Activated CD4-positive, alpha-beta T cell treated with anti-CD3 and anti-CD28 coated beads, Interleukin-10, Interleukin-2, amounts not matched to agents 100 ng/mL and 50 ng/mL, durations not matched to agents 16 hours and 8 hours (primary cell): ENCODE measurements at places on chromosomes 7 and 10.

DNA sequence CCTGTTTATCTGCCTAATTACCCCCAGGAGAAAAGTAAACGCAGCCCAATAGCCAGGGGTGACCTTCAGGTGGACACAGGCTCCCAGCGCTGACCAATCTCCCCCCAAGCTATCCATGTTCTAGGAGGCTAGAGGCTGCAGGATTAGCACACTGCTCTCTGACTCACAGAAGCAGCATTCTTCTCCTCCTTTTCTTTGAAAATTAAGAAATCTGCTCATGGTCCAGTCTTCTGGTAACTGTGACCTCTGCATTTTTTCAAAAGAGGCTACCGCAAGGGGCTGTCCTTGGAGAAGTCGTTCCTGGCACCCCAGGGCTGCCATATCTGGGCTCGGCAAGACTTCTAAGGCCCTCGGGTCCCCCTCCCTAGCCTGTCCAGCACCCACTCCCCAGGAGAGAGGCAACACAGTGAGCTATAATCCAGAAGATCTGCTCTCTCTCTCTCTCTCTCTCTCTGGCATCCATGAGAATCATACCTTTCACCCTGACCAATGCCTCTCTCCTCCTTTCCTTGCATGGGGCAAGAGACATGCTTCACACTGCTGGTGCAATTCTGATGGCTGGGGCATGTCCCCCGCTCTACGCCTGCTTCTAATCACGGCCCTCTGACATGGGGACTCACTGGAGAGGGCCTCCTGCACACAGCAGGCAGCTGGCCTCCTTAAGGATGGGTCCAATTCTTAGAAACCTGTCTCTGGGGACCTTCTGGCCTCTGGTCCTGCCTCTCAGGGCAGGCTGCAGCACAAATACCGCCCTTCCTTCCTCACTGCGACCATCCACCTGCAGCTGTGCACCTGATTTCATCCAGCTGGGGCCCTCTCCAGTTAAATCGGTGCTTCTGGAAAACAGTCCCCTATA lies 27.3 kb downstream of the ANXA11 start:
- DNase-seq: no peak

- DNase-seq: no peak
These were observed 3.1 kb downstream of the CADPS2 start for GRCh38 chr7:122883049-122883680.

DNA sequence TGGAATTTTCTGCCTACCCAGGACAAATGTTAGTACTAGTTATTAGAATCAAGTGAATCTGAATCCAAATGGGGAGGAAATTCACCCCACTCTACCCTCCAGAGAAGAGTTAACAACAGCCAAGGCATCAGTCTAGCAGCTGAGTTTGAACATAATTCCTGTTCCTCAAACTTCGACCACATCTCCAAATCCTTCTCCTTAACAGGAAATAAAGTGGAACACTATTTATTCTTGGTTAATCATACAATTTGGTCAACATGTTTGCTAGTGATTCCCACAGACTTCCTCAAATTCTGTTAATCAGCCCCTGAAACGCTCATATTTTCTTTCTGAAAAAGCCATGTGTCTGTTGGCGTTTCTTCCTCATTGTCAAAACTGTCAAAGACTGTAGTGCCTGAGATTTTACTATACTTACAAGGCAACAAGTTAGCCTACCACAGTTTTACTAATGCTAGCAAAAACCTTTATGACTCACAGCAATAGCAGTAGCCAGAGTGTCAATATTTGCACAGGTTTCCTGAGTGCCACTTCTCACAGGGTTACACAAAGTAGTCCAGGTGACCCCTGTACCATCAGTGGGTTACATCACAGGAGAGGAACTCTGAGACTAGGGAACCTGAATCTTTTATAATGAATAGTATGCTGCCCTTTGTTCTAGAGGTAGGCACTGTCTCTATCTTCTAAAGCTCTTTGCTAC lies 202.9 kb downstream of the GRM3 start:
- no peak for DNase-seq

DNA sequence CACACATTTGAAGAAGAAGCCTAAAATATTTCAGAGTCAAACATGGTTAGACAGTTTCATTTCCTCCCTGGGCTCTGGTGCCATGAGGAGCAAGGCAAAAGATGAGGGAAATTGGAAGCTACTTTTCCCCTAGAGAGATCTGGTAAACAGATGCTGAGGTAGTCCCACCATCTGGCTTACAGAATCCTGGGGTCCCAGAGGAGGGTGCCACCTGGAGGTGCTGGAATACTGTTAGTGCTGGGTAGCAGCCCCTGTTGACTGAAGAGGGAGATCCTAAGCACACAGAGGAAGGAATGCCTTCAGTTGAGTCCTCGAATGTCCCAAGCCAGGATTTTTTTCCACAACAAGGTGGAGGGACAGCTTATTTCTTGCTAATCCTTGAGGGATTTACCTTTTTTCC lies 160.1 kb downstream of the FZD1 start:
- no peak for DNase-seq

- DNase-seq: peak; percentile 40
These were observed 86.2 kb downstream of the HIBADH start for GRCh38 chr7:27576360-27576944.

DNA sequence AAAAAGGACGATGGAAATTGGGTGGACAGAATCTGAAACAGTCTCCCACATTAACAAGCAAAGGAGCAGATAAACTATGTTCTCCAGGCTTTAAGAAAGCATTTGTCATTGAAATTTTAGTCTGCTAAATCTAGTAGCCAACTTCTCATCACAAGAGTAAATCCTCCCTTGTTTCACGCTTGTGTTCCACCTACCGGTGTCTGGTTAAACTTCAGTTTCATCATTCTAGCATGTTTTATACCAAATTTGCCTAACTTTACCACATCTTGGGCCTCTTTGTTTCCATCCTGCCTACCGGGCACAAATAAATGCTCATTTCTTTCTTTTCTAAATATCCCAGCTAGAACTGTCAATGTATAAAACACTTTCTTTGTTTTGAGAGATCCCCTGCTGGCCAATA lies 5.8 kb downstream of the LIPA start:
- no peak for DNase-seq

DNA sequence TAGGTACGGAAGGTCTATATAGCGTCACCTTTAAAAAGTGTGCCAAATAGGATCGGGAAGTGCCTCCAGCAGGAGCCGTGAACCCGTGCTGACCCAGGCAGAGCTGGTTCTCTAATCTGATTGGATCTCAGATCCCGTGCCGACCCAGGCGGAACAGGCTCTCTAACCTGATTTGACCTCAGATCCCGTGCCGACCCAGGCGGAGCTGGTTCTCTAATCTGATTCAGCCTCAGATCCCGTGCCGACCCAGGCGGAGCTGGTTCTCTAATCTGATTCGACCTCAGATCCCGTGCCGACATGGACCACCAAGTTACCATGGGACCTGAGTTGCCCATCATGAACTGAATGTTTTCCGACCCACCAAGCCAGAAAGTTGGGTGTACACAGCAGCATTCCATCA lies 463.9 kb downstream of the PTPRN2 start:
- DNase-seq: no peak

GRCh38 chr7:151454932-151455530 lies 15.1 kb upstream of the CRYGN start:
- DNase-seq: no peak

- DNase-seq: no peak
These were observed 290.9 kb downstream of the CAMK1D start for GRCh38 chr10:12639996-12640944.

DNA sequence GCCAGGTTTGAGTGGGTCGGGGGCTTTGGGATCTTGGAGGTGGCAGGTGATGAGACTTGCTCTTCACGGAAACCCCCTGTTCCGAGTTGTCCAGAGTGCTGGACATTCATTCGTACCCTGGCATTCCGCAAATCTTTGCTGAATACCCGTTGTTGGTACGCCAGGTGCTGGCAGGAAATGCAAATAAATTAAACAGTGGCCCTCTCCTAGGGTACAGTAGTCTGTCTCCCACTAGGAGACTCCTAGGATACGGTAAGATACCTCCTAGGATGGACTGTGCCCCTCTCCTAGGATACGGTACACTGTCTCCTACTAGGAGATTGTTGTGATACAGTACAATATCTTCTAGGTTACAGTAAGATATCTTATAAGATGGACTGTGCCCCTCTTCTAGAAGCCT lies 544 bp downstream of the SEC23IP start:
- DNase-seq: no peak

GRCh38 chr10:104548090-104548489 lies 93.0 kb upstream of the SORCS3 start:
- DNase-seq: no peak

GRCh38 chr7:77813180-77813579 lies 14.6 kb downstream of the PHTF2 start:
- DNase-seq: no peak

DNA sequence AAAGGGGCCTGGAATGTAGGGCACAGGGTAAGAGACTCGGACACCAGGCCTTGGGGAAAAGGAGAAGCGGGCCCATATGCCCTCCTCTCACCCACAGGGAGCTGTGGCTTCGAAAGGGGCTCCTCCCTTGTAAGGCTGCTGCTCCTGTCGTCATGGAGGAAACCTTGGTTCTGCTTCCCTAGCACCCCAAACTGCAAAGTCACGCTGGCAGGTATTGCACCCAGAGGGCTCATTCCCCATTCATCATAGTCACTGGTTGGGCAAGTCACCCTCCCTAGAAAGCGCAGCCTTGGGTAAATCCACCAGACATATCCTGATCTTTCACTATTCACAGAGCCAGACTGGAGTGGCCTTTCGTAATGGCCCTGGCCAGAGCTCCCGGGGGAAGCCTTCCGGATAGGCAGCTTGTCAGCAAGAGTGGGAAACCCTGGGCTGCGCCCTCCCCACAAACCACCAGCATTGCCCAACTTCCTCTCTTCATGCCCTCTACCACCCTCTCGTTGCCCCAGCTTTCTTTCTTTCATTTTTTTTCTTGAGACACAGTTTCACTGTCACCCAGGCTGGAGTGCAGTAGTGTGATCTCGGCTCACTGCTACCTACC lies 121.0 kb downstream of the HIP1 start:
- peak; percentile 90 for DNase-seq

- DNase-seq: no peak
These were observed 151.8 kb upstream of the CELF2 start for GRCh38 chr10:10865913-10866312.

DNA sequence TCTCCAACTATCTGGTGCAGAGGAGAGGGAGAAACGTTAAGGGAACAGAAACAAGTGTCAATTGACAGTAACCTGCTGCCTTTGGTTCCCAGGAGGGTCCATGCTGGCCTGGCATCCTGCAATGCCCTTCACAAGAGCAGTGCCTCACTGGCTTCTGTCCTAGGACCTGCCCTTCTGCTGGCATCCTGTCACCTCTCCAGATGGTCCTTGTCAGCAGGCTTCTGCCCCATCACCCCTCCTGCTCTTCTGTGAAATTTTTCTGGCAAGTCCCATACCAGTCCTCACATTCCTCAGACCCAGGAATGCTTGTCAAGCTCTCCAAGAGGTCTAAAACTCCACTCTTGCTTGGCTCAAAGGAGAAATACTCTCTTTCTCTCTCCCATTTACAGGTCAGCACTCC lies 34.2 kb downstream of the C10orf67 start:
- DNase-seq: no peak

GRCh38 chr10:43524434-43525247 lies 49.8 kb downstream of the ZNF239 start:
- no peak for DNase-seq

DNA sequence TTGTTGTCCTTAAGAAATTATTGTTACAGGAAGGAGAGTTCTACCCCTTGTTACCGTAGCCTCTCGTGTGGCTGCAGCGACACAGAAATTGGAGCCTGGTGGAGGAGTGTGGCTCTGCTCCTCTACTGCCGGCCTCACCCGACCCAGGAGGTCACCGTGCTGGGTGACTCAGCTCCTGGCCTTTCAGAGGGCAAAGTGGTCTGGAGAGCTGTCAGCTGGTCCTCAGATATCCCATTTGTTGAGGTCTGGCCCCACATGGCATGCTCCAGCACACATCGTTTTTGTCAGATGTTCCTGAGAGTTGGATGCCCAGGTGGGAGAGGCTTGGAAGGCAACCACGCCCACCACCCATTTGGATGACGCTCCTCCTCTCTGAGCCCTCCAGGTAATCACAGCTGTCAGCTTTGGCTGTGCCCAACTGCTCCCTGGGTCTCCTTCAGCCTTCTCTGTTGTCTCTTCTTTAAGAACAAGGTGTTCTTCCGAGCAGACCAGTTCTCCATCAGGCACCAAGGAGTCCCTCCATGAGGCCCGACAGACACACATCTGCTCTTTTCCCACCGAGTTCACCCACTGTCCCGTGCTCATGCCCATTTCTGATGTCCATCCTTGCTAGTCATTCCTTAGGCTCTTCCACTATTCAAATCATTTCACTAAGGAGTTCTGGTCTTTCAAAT lies 80.3 kb downstream of the RAMP3 start:
- no peak for DNase-seq

DNA sequence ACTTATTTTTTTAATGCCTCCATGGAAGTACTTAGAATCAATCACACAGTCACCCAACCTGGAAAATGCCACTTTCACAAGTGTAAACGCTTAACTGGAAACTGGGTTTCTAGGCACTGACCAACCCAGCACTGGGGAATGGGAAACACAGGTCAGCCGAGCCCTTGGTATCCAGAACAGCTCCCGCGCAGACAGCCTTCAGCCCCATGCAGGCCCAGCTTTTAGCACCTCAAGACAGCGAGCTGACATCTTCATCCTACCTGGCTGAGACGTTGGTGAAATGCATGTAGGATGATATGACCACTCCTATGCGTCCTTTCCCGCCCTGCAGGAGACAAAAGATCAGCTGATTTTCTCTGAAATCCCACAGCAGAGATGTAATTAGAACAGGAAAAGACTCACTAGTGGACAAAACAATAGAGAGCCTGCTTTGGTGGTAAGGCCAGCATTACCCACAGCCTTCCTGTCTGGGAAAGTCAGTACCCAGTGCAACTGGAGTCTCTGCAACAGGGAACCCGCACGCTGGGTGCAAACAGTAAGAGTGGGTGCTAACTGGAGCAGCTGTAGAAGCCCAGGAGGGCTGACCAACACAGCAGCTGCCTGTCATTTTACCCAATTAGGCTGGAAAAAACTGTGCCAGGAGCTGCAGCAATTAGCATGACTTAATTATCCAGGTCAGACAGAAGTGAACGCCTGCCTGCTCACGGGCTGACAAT lies 153.7 kb downstream of the TNS3 start:
- no peak for DNase-seq

GRCh38 chr7:41162612-41163011 lies 540.3 kb downstream of the INHBA start:
- no peak for DNase-seq

DNA sequence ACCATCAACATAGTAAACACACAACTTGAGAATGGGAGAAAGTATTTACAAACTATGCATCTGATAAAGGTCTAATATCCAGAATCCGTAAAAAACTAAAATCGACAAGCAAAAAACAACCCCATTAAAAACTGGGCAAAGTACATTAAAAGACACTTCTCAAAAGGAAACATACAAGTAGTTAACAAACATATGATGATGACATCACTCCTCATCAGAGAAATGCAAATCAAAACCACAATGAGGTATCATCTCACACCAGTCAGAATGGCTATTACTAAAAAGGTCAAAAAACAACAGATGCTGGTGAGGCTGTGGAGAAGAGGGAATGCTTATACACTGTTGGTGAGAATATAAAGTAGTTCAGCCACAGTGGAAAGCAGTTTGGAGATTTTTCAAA lies 125.1 kb downstream of the TFPI2 start:
- DNase-seq: no peak

GRCh38 chr10:78931321-78932053 lies 137.3 kb upstream of the ZMIZ1 start:
- DNase-seq: no peak
